Stomach (tissue), 19 donors: ENCODE measurements at places on chromosomes 7 and 10. TPM values are rescaled to one million over a fixed set of nuclear protein-coding genes. Genes with fewer than 3 reads are reported as not detected.

DNA sequence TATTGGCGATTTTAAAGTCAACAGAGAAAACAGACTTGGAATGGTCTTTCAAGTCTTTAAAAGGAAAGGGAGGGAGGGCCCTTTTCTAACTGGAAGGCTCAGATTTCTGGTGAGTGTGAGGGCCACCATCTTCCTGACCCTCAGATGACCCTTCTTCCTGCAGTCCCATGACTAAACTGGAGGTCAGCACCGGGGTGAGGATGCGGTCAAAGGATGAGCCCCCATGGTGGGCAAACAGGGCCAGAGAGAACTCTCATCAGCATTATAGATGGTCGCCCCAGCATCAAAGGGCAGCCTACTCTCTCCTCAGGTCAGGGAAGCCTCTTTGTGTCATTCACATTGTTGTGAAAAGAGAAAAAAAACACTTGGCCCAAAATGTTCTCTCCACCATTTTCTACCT, 219.2 kb downstream of the LRMDA start:
- no peak for DNase-seq
- peaks cover 24% of the 10 kb centered on the region for H3K4me1 ChIP-seq
- H3K27ac ChIP-seq = no peak overlapping the region
- no peaks in the 10 kb centered on the region for H3K36me3 ChIP-seq
- no peak overlapping the region for H3K4me3 ChIP-seq
- H3K27me3 ChIP-seq = no peaks in the 10 kb centered on the region

GRCh38 chr7:32587411-32587948, 92.2 kb downstream of the AVL9 start:
- H3K36me3 ChIP-seq = peaks cover 30% of the 10 kb centered on the region
- H3K4me1 ChIP-seq = peaks cover 23% of the 10 kb centered on the region
- H3K27ac ChIP-seq = peak overlapping the region; percentile 77
- no peak overlapping the region for H3K4me3 ChIP-seq
- DNase-seq = peak; percentile 26

DNA sequence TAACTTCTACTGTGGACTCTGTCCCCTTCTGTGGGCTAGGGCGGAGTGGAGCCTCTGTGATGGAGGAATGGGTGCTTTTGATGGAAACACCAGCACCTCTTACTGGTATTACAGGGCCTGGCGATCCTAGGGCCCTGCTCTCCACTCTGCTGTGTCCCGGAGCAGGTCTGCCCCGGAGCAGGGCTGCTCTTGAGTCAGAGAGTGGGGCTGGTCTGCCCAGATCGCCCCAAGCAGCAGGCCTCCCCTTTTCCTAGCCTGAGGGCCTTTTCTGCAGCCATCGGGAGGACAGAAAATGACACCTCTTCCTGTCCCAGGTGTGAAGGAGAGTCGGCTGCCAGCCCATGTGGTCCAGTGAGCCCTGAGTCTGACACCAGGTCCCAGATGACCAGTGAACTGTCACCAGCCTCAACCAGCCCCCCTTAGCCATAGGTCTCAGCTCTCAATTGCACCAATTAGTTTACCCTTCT, 1.4 kb downstream of the ZNF282 start:
- peak overlapping the region; percentile 75 for H3K4me3 ChIP-seq
- peaks cover 25% of the 10 kb centered on the region for H3K4me1 ChIP-seq
- peak; percentile 23 for DNase-seq
- no peaks in the 10 kb centered on the region for H3K27me3 ChIP-seq
- peaks cover 36% of the 10 kb centered on the region for H3K36me3 ChIP-seq

GRCh38 chr10:94155722-94156271, 162.1 kb downstream of the PLCE1 start:
- no peak overlapping the region for H3K4me3 ChIP-seq
- H3K27me3 ChIP-seq = no peaks in the 10 kb centered on the region
- H3K27ac ChIP-seq = no peak overlapping the region
- no peak for DNase-seq

- no peaks in the 10 kb centered on the region for H3K27me3 ChIP-seq
- H3K4me1 ChIP-seq = peaks cover 10% of the 10 kb centered on the region
- H3K36me3 ChIP-seq = no peaks in the 10 kb centered on the region
- H3K4me3 ChIP-seq = no peak overlapping the region
- DNase-seq = no peak
Measured at GRCh38 chr10:124608093-124608721, 136.0 kb downstream of the FAM53B start.

- H3K4me1 ChIP-seq = no peaks in the 10 kb centered on the region
- no peaks in the 10 kb centered on the region for H3K36me3 ChIP-seq
- H3K27me3 ChIP-seq = no peaks in the 10 kb centered on the region
- H3K27ac ChIP-seq = no peak overlapping the region
- no peak overlapping the region for H3K4me3 ChIP-seq
Measured at GRCh38 chr10:33402220-33403073, 68.0 kb upstream of the NRP1 start.

ZCCHC24 gene
- total RNA-seq = 28.0 TPM

ZFAND4 gene
- total RNA-seq = 179 TPM
